ENCODE measurements at places on chromosomes 2 and 18.

DNA sequence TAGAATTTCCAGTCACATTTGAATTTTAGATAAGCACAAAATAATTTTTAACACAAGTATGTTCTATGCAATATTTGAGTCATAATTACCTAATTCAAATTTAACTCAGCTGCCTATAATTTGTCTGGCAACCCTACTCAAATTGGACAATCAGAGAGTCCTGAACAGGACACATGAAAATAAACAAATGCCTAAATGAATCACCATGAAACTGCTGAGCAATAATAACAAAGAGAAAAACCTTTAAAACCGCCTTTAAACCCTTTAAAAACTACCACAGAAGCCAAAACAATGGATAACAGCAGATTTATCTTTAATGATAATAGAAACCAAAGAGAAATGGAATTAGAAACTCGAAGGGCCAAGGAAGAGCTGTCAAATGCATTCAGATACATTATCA lies 39.5 kb downstream of the ARL4C start:
- DNase-seq = no peak

- DNase-seq = no peak
Observed at GRCh38 chr2:179604598-179604997, 256.8 kb downstream of the ZNF385B start.

GRCh38 chr2:225030203-225030602 lies 12.1 kb downstream of the DOCK10 start:
- DNase-seq = no peak

DNA sequence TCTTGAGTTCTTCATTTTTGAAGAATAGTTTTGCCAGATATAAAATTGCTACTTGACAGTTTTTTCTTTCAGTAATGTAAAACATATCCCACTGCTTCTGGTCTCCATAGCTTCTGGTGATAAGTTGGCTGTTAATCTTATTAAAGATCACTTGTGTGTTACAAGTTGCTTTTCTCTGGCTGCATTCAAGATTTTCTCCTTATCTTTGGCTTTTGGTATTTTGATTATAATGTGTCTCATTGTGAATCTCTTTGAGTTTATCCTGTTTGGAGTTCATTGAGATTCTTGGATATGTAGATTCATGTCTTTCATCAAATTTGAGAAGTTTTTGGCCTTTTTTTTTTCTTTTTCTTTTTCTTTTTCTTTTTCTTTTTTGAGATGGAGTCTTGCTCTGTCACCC lies 20.2 kb upstream of the ADNP2 start:
- DNase-seq = no peak

GRCh38 chr2:88903749-88904353 lies 212.4 kb downstream of the RPIA start:
- DNase-seq = no peak

GRCh38 chr2:188478724-188479123 lies 187.1 kb downstream of the GULP1 start:
- no peak for DNase-seq

- DNase-seq = no peak
Observed at GRCh38 chr2:198901894-198902293, 555.8 kb downstream of the SATB2 start.

DNA sequence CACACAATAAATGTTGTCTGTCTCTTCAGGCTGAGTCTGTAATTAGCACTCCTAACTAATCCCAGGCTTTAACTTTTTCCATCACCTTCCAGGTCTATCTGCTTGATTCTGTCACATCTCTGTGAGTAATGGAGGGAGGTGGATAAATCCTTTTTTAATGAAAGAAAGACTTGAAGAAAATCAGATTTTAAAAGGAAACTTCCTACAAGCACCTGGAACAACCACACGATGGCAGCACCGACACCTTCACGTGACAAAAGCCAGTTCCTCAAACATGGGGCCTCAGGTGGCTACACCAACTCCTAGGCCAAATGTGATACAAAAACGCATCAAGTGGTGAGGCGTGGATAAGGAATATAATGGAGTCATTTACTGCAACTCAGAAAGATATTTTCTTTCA lies 41.8 kb downstream of the TGFBRAP1 start:
- DNase-seq = no peak

- DNase-seq = no peak
Observed at GRCh38 chr2:72204786-72205503, 57.3 kb upstream of the CYP26B1 start.

Data from head of caudate nucleus (tissue), 42 donors.